ENCODE measurements at places on chromosomes 12 and 14.

DNA sequence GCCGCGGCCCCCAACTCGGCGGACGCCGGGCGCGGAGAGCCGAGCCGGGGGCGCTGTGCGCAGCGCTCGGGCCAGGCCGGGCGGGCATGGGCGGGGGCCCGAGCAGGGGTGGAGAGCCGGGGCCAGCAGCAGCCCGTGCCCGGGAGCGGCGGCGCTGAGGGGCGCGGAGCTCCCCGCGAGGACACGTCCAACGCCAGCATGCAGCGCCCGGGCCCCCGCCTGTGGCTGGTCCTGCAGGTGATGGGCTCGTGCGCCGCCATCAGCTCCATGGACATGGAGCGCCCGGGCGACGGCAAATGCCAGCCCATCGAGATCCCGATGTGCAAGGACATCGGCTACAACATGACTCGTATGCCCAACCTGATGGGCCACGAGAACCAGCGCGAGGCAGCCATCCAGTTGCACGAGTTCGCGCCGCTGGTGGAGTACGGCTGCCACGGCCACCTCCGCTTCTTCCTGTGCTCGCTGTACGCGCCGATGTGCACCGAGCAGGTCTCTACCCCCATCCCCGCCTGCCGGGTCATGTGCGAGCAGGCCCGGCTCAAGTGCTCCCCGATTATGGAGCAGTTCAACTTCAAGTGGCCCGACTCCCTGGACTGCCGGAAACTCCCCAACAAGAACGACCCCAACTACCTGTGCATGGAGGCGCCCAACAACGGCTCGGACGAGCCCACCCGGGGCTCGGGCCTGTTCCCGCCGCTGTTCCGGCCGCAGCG lies 639 bp downstream of the FZD10 start:
- DNase-seq, result no peak

DNA sequence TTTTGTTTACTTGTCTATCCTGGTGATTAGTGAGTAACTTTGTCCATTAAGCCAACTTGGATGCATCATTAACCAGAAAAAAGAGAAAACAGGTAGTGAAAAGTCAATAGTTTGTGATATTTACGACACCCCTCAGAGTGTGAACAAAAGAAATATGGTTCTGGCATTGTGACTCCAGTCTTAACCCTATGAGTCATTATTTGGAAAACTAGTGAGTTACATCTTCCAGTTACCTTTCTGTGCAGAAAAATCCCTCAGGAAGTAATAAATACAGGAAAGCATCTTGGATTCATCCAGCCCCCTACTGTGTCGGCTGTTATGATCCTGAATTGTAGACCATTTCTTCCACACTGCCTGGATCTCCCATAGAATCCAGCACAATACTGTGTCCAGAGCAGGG lies 379.1 kb downstream of the GALC start:
- DNase-seq, result no peak

- no peak for DNase-seq
These were observed 14.5 kb upstream of the KRT83 start for GRCh38 chr12:52335598-52336262.

GRCh38 chr14:98769326-98769725 lies 502.7 kb downstream of the BCL11B start:
- DNase-seq, result peak; percentile 23

GRCh38 chr14:54709444-54709843 lies 142.5 kb downstream of the SAMD4A start:
- no peak for DNase-seq

DNA sequence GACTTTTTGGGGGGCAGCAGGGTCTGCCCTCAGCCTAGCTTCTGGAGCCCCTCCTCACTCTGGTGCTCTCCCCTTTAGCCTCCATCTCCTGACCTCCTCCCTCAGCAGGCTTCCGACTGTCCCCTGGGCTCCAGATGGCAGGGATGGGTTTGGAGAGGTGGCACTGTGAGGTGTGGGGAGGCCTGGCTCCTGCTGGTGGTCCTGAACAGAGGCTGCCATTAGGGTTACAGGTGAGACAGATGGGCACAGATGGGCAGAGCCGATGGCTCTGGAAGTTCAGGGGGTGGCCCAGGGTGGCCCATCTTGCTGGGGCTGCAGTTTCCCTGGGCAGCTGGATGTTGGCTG lies 68.5 kb upstream of the BEGAIN start:
- no peak for DNase-seq

GRCh38 chr12:119157528-119157927 lies 21.2 kb upstream of the HSPB8 start:
- no peak for DNase-seq

DNA sequence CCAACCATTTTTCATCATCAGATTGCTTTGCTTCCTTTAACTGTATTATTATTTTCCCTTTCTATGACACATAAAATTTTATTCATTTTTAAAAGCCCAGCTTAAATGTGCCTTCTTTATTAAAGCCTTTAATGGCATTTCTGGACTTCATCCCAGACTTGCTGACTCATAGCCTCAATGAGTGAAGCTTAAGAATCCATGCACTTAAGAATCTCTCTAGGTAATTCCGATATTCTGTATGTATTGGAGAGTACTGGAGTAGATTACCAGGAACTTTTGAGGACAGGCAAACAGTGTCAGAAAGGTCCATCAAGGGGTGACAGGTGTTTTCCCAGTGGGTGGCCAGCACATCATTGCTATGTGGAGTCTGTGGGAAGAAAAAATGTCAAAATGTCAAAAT lies 107.9 kb downstream of the PTPRQ start:
- DNase-seq, result no peak

- DNase-seq, result no peak
These were observed 106.1 kb upstream of the RFLNA start for GRCh38 chr12:124188561-124189405.

DNA sequence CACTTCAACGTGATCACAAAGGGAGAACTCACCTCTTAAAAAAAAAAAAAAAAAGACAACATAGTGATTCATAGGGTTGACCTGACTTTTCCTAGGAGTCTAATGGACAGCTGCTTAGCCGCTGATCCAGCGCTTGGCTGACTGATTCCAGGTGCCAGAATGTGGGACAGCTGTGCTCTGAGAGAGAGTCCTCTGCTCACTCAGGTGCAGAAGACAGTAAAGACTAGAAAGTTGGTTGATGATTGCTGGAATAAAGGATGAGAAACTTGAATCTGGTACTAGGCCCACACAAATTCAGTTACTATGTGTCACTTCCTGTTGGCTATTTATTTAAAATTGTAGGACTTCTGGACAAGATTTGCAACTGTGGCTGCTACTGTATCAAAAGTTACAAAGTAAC lies 229.4 kb downstream of the CHST11 start:
- no peak for DNase-seq

DNA sequence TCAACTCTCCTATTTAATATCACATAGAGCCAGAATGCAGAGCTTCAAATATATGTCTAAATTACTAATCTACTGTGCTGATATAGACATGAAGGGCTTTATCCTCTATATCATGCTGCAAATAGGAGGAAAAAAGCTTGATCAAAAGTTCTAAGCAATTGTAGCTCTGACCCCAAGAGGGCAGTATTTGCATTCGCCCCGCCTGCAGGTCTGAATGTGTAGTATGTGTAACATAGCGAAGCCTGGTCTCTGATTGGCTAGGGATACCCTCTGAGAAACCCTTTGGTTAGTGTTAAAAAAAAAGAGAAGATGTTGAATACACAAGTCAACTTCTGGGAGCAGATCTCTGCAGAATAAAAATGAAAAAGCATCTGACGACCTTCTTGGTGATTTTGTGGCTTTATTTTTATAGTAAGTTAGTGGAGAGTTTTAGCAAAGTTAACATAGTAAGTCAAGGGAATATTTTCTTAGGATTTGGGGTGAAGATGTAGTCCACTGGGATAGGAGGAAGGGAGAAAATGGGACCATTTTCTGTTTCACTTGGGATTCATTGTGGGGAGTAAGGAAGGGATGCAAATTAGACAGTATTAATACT lies 151.6 kb upstream of the OR4E1 start:
- no peak for DNase-seq

DNA sequence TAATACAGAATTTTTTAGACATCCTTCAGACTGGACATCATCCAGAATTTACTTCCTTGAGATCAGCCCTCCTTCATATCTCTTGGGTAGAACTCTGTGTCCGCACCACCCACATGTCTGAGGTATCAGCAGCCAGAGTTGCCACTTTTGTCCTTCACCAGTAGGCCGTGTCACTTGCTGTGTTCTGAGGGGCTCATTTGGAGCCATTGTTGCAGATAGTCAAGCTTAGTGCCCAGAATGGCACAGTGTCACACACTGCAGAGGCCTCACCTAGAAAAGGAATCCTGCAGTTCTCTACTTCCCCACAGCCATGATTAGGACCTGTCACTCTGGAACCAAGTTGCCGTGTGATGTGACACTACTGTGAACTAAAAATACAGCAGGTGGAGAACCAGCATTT lies 36.9 kb upstream of the KCNK13 start:
- DNase-seq, result no peak

DNA sequence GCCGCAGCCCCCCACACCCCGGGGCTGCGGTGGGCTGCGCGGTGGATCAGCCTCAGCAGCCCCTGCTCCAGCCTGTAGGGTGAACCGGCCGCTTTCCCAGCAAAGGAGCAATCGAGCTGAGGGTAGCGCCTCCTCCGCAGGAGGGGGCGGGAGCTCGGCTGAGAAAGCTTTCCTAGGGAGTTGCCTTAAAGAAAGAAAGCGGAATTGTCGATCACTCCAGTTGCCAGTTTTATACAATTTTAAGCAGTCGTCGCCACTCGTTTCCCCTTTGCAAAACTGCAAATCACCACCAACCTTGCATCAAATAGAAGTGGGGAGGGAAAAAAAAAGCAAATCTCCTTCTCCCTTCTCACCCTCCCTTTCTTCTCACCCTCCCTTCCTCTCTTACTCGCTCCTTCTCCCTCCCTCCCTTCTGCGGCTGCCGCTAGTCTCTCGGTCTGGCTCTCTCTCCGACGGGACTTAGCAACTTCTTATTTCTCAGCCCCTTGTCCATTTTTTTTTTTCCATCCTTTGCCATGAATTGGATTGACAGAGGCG lies at the start of gene PDE3A:
Gene PDE3A, plus strand, starts transcription at position 424 of the 537 bp plus-strand sequence. CDS start 748 bp downstream, outside the sequence.
- peak; percentile 64 for DNase-seq

GRCh38 chr14:34169561-34169960 lies 218.7 kb upstream of the EGLN3 start:
- DNase-seq, result no peak

- no peak for DNase-seq
These were observed 84.6 kb downstream of the ITPR2 start for GRCh38 chr12:26748412-26748740.

DNA sequence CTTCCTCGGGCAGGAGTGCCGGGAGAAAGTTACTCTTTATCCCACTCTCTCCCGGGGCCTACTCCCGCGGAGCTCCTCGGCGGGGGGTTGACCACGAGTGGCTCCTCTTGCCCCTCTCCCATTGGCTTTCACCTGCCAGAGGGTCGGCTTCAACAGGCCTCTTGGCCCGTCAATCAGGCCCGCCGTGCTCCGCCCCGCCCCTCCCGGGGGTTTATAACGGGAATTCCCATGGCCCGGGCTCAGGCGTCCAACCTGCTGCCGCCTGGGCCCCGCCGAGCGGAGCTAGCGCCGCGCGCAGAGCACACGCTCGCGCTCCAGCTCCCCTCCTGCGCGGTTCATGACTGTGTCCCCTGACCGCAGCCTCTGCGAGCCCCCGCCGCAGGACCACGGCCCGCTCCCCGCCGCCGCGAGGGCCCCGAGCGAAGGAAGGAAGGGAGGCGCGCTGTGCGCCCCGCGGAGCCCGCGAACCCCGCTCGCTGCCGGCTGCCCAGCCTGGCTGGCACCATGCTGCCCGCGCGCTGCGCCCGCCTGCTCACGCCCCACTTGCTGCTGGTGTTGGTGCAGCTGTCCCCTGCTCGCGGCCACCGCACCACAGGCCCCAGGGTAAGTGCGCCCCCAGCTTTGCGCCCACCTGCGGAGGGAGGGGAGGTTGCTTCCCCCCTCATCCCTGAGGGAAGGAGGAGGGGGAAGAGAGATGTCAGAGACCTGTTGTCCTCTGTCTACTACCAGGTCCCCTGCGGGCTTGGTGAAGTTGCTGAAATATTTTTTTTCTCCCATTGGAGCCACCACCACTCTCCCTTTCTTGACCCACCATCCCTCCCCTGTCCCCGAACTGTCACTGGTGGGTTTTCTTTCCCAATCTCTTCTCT lies at the start of gene SMOC1:
Gene SMOC1, plus strand, starts transcription at position 242 of the 869 bp plus-strand sequence. Its CDS starts 263 bp downstream, at position 505.
- DNase-seq, result peak; percentile 24

DNA sequence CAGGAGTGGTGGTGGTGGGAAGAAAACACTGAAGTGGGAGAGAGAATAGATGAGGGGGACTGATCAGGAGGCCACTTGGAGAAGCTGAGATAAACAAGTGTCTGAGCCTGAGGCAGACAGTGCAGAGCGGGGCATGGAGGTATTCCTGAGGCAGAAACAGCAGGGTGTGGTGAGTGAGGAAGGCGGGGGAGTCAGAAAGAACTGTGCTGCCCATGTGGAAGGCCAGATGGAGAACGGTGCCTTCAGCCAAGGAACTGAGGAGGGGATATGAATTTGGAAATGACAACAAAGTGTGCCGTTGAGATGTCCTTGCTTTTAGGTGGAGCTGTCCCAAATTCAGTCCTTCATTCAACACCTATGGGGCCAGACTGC lies 13.7 kb downstream of the APPL2 start:
- no peak for DNase-seq

- DNase-seq, result no peak
These were observed at the start of gene ANKRD33 for GRCh38 chr12:51887476-51888315. ANKRD33 (plus strand) TSS chr12:51888103; CDS start chr12:51888187, 84 bp downstream.

- DNase-seq, result no peak
These were observed 37.1 kb downstream of the TGFB3 start for GRCh38 chr14:75944607-75945241.
